ENCODE measurements at places on chromosomes 2 and 18.

DNA sequence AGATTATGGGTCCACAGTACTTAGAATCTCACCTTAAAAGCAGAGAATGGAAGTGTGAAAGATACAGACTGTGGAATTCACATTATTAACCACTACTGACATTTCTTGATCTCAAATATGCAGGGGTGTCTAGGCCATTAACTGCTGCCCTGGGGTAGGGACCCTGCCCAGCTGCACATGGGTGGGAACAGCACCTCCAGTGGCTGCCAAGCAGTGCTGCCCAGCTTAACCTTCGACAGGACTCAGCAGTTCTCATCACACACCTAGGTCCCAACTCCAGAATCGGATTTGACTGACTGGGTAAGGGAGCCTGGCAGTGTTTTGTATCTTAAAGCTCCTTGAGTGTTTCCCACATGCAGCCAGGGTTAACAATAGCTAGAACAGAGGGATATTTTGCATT, 14.9 kb downstream of the ERFE start:
- DNase-seq, result no peak

DNA sequence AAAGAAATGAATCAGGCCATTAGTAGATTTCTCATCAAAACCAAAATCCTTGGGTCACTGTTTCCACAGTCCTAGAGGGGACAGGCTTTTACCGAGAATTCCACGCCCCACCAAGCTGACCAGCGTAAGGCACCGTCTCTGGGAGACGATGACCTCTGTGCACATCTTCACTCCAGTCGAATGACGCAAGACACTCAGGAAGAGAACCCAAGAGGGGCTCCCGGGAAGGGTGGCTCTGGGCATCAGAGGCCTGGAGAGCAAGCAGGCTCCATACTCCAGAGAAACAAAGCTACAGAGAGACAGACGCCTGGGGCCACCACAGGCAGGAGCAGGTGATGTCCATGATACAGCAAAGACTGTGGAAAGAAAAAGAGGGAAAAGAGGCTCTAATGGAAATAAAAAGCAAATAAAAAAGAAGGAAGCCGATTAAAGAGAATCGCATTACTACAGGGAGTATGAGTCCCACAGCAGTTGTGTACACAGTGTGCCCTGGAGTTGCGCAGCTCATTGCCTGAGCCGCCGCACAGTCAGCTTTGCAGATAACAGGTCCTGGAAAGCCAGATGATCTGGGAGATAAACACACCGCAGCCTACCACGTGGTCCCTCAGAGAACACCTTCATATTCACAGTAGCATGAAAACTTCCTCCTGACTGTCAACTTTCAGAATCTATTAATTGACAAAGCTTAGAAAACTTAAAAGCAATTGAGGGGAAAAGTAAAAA, 572.7 kb upstream of the SALL3 start:
- DNase-seq, result no peak

DNA sequence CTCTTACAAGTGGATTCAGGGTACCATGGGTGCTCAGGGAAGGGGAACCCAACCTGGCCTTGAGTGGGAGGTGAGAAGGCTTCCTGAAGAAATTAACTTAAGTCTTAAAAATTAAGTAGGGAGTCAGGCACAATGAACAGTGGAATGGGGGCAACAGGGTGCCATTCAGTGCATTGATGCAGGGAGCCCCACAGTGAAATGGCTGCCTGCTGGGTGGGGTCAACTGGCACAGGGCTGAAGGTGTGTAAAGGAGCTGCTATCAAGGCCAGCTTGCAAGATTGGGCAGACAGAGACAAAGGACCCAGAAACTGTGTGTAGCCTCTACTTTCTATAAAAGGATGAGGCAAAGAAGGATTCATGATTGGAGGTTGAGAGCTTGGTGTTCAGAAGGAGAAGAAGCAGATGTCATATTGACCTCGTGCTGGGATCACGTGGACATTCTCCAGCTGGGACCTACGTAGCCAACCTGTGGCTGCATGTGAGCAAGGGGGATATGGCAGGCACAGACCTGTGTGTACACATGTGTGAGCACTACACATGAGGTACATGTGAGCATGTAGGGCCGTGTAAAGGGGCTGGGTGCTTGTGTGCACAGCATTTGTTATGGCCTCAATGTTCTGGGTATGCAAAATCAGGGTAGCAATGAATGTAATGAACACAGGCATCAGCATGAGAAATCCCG, 209.5 kb upstream of the HAAO start:
- no peak for DNase-seq

DNA sequence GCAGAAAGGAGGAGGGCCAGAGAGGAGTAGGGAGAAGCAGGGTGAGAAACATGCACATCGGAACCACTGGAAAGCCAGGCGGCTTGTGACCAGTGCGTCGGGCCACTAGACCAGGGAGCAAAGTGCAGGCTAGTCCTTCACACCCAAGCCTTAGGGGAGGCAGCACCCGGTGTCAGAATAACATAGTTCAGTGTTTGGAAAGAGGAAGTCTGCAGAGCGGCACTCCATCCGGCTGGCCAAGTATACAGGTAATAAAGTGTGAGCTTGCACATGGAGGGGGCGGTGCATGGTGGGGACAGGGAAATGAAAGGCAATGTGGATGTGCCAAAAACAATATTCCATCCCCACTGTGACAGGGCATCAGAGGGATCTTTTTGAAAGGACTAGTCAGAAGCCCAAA, 69.7 kb downstream of the ZNF521 start:
- DNase-seq, result no peak

GRCh38 chr2:84855731-84856130, 25.2 kb downstream of the TRABD2A start:
- no peak for DNase-seq

Measured in aorta (tissue), 5 donors.